ENCODE measurements at places on chromosomes 6 and 20.
A peak's percentile ranks its signal among the peaks of the same experiment; 100 is the strongest.

- DNase-seq, result peak; percentile 99
Observed at GRCh38 chr6:8108031-8108660, 5.8 kb upstream of the EEF1E1 start.

GRCh38 chr6:135640449-135641111, 143.0 kb upstream of the AHI1 start:
- DNase-seq, result peak; percentile 38

DNA sequence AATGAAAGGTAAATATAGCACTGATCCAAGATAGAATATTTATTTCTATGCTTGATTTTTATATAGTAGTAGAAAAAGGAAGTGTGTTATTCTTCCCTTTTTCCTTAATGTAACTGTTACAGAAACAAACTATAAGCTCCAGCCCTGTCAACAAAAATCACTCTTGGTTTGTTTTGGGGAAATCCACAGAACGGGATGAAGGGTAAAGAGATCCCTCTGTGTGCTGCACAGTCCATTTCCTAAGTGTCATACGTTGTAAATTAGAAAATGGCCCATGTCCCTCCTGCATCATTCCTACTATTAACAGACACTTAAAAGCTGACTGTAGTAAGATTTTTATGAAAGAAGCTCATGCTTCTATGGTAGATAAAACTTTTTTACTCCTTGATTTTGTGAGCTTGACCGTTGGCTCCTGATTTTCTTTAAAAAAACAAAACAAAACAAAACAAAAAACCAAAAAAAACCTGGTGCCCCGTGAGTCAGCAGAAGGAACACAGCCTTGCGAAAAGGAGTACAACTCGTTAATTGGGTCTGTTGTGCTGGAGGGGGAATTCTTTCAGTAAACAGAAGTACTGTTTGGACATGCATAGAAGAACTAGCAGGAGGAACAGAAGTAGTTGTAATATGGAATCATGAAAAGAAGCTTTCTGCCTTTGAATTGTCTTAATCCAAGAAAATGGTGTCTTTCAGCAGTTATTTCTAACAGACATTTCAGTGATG, 67.5 kb downstream of the RTN4IP1 start:
- DNase-seq, result no peak

- DNase-seq, result no peak
Observed at GRCh38 chr20:42319252-42320013, 701.3 kb upstream of the CHD6 start.

GRCh38 chr20:59004493-59004762, 2.6 kb downstream of the CTSZ start:
- no peak for DNase-seq

- DNase-seq, result no peak
Observed at GRCh38 chr20:59589086-59589684, 15.2 kb upstream of the PHACTR3 start.

GRCh38 chr6:16334671-16335070, 96.3 kb downstream of the GMPR start:
- DNase-seq, result peak; percentile 94

DNA sequence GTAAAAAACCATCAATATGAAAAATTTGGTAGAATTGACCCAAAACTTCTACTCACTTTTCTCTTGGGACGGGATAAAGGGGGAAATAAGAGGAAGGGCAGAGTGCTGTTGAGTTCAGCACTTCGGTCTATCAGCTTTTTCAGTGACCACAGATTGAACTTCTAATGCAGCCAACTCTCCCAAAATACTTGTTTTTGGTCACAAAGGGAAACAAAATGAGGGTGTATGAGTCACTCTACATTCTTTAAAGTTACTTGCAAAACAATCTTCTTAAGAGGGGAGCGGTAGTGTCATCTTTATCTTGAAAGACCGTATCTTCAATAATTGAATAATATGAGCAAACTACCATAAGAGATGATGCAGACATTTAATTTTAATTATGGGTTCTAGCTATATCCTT, 661.3 kb downstream of the CD109 start:
- peak; percentile 46 for DNase-seq

DNA sequence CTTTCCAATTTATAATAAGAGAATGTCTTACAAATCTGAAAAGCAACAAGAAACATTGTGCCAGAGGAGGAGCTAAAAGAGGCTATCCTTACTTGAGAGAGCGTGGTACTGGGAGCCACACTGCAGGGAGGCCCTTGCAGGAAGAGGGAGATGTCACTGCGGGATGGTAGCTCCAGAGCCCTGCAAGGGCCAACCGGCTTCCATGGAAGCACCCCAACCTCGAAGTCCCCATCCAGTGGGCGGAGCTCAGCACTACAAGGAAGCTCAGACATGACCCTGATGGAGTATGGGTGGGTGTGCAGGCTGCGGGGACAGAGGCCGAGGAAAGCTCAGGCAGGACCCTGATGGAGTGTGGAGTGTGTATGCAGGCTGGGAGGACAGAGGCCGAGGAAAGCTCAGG, 57.8 kb upstream of the RPS6KA2 start:
- DNase-seq, result no peak

- no peak for DNase-seq
Observed at GRCh38 chr20:47740862-47741184, 44.5 kb downstream of the SULF2 start.

DNA sequence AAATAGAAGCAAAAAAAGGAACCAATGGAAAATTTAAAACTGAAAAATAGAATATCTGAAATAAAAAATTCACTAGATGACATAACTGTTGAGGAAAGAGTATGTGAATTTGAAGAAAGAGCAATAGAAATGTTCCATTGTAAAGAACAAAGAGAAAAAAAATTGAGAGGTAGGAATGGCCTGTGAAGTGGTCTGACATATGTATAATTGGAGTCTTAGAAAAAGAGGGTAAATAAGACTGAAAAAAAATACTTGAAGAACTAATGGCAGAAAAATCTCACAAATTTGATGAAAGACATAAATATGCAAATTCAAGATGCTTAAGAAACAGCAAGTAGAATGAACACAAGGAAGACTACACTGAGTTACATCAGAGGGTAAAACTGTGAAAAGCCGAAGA, 93.4 kb downstream of the QKI start:
- DNase-seq, result peak; percentile 8

DNA sequence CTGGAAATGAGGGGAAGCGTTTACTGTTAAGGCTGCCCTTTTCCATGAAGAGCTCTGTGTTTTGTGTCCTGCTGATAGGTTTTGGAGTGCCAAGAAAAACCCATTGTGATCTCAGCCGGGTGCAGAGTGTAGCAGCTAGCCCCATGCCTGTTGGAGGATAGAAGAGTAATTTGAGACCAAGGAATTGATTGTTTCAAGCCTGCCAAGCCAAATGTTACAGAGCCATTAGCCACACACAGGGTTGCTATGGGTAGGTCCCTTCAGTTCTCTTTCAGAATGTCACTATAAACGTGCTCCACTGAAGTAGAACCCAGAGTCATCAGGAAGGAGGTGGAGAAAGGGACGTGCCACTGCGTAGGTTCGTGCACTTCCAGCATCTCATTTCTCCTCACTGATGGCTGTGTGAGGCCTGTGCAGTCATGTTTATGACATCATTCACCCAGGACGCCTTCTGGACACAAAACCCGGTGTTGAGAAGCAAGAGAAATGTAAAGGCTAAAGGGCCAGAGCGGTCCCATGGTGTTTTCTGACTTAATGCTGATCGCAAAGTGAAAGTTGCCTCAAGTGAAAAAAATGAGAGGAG, 6.6 kb downstream of the GMPR start:
- DNase-seq, result peak; percentile 51

Measured in IMR-90 (cell line).